ENCODE measurements at places on chromosomes 7 and 10.

DNA sequence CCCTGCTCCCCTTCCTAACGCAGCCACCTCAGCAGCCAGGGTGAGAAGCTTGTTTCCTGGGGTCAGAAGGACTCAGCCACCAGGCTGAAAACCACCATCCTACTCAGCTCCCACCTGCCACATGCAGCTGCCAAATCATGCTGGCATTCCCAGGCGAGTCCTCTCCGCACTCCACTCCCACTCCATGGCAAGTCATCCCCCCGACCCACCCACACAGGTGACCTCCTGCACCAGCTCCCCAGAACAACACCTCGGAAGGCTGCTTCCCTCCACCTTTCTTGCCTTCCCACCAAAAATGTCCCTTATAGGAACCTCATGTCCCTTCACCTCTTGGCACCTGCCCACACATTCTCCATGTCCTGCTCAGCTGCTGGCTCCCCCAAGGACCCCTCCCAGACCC is 4.6 kb downstream of the PDAP1 start:
- DNase-seq, result no peak

- DNase-seq, result no peak
Measured at GRCh38 chr7:150481186-150481920, 30.9 kb downstream of the GIMAP8 start.

GRCh38 chr10:15813415-15813814 is 46.9 kb downstream of the MINDY3 start:
- no peak for DNase-seq

DNA sequence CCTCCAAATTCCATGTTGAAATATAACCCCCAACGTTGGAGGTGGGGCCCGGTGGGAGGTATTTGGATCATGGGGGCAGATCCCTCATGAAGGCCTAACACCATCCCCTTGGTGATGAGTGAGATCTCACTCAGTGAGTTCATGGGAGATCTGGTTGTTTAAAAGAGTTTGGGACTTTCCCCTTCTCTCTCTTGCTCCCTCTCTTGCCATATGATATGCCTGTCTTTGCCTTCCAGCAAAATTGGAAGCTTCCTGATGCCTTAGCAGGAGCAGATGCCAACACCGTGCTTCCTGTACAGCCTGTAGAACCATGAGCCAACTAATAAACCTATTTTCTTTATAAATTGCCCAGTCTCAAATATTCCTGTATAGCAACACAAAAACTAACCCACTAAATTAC is 55.7 kb upstream of the CDK1 start:
- DNase-seq, result no peak

GRCh38 chr7:24866004-24866615 is 108.8 kb upstream of the GSDME start:
- peak; percentile 37 for DNase-seq

- no peak for DNase-seq
Measured at GRCh38 chr7:114081606-114082425, 163.0 kb upstream of the PPP1R3A start.

DNA sequence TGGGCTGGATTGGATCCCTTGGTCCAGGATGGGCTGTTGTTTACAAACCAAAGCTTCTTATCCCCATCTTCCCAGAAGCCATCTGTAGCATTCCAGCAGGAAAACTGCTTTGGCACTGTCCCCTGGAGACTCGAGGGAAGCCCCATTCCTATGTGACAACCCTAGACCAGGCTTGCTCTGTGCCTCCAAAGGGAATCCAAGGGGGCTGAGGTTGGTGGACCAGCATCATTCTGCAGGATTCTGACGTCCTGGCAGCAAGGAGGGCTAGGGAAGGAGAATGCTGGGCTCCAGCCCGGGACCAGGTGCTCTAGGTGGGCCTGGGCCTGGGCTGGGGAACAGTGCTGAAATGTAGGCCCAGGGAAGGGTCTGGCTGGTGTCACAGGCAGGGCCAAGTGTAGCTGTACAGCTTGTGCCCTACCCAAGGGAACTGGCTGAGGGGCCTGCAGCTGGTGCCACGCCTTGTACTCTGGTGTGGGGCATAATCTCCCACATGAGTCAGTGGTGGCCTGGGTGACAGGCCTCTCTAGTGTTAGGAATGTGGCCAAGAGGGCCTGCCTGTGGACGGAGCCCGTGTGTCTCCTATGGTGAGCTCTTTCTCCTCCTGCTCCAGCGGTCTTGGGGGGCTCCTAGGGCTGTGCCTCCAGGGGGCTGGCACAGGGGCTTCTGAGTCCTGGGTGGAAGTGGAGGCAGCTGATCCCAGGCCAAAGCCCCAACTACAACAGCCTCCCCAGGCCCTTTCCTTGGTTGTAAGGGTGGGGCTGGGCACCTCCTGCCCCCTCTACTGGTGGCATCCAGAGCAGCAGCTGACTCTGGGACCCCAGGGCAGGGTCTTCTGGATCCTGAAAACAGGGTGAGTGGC is 25.2 kb downstream of the TRIM8 start:
- DNase-seq, result no peak

GRCh38 chr10:104045151-104046089 is 40.3 kb downstream of the COL17A1 start:
- no peak for DNase-seq

DNA sequence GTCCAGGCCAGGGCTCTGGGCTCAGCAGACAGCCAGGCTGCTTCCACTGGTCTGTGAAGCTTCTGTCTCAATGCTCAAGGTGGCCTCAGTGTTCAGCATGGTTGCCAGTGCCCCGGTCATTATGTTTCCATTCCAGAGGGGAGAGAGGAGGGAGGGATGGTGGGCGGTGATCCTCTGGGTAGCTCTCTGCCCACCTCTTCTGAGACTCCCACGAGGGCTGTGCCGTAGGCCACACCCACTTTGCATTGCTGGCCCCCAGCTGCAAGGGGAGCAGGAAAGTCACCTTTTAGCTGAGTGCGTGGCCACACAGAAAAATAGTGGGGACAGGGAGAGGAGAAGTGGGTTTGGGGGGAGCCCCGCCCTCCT is 42.5 kb downstream of the FOXK1 start:
- no peak for DNase-seq

DNA sequence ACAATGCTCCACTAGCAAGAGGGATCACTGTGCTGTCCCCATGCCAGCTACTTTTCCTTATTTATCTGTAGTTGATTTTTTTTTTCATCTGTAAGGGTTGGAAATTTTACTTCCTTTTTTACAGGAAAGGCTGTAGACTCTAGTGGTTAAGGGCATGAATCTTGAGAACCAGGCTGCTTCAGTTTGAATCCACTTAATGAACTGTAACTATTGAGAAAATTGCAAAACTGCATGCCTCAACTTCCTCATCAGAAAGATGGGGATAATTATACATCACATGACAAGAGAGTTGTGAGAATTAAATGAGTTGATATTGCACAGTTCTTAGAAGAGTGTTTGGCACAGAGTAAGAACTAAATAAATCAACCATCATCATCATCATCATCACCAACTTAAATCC is 106.4 kb upstream of the GSDME start:
- DNase-seq, result no peak

DNA sequence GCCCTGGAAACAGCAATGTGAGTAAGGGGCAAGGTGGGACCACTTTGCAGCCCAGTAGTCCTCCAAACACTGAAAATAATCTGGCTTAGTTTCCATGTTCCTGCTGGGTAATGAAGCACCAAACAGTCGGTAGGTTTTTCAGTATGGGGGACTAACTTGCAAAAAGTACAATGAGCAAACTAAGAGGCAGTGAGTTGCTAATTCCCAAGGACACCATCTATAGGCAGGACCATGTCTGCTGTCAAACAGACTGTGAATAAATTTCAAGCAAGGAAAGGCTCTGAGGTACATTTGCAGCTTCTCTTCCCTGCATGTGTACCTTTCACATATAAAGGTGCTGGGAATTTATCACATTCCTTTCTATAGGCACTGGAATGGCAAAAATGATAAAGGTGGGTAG is 327.7 kb downstream of the GPR158 start:
- no peak for DNase-seq

DNA sequence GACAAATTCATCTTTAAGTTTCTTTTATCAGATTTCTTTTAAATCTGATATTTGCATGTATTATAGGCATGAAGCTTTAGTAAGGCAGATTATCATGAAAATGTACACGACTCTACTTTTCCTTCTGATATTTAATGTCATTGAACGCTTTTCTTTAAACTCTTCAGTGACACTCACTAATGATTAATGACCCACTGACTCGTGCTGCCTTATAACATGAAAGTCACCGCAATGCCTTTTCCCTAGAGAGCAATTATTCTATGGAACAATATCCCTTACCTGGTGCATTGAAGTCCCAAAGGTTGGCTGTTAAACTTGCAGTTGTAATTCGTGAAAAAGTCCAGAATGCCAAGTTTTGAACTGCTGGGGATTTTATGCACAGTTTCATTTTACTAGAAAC is 33.4 kb upstream of the HGF start:
- no peak for DNase-seq

All from activated T-cell treated with anti-CD3 and anti-CD28 coated beads for 24 hours (primary cell).